ENCODE measurements at places on chromosomes 2 and 18.

DNA sequence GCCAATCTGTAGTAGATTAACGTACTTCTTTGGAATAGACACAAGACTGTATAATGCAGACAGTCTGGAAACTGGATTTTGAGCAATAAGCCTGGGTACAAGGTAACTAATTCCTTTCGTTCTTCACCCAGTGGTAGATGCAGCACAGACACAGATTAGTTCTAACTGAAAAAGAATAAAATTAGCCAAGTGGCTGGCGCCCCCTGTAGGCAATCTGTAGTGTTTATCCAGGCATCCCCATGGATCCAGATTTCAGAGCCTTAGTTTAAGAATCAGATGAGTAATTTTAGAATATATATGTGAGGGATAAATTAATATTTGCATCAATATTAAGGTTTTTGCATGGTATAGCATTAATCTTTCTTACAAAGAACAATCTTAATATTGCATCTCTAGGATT lies 563.9 kb downstream of the DCC start:
- no peak for DNase-seq

DNA sequence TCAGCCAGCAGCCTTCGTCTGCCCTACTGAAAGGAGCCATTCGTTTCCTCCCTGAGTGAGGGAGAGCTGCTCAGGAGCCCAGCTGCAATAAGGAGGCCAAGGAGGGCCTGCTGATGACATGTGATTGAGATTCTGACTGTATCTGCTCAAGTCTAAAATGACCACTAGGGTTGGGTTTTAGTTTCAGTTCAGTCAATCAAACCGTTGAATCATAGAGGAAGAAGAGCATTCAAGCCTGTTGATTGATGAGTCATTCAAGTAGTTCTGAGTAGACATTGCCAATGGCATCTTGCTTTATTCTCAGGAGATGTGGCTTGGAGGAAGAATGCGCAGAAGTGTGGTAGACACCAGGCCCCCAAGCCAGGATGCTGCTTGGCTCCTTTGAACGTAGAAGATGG lies 19.9 kb upstream of the BCL2L11 start:
- DNase-seq = no peak

DNA sequence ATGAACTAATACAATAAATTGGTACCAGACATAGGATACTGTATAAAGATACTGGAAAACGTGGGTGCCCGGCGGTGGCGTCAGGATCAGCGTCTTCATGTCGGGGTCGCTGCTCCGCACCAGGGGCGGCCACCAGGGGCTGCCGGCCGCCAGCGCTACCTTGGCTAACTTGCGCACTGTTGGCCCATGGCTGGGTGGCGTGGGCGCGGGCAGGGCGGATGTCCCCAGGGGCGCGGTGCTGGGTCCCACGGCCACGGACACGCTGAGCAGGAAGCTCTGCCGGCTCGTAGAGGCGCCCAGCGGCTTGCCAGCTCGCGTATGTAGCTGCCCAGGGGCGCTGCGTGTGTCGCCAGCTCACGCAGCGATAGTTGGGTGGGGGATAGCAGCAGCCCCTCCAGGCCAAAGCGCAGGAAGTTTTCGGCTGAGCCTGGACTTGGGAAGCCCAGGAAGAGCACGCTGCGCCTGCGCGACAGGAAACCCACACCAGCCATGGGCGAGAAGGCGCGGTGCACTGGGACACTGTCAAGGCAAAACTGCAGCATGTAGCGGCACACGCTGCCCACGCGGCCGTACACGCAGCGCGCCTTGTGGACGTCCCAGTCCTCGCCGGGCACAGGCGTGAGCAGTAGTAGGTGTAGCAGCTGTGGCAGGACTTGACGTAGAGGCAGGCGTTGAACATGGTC lies 299.9 kb downstream of the CCDC74A start:
- DNase-seq = no peak

DNA sequence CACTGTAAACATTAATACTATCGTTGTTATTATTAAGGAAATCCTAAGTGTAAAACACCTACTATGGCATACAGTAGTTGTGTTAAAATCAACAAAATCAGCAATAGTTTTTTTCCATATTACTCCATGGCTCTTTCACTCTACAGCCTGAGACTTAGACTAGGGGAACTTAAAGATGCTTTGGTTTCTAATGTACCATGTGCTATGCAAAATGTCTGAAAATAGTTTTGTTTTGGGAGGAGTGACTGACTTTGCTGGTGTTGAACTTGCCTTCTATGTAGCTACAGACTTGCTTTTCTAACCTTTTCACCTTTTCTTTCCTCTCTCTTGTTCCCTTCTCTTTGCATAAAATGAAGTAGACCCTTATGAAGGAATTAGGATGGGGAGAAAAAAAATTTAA lies 159.0 kb upstream of the CCDC195 start:
- DNase-seq = no peak

- DNase-seq = no peak
Measured at GRCh38 chr18:68800075-68800474, 2.2 kb downstream of the CCDC102B start.

DNA sequence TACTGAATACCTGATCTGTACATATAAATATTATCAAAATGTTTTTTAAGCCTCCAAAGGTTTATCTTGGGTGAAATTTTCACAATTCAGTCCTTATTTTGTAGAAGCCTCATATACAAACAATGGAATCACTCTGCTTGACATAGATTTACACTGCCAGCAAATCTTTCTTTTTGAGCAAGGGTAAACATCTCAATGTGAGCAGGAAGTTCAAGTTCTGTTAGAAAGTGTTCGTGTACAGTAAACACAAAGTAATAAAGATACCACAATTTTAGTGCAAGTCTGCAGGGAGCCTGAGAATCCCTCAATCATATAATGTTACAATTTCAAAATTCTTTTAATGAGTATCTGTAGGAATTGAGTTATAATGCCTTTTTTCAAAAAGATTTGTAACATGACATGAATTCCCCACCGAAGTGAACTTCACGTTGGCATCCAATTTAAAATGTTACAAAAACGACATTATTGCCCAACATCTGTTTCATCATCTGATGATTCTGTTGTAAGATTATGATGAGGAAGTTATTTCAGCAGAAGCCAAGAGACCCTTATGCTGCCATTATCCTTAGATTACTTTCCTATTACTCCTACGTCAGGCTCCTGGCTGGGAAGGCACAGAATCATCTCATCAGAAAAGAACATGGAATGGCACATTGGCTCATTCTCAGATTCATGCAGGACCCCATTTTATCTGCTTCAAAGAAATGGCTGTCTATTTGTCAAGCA lies 283.9 kb upstream of the ACVR2A start:
- no peak for DNase-seq

DNA sequence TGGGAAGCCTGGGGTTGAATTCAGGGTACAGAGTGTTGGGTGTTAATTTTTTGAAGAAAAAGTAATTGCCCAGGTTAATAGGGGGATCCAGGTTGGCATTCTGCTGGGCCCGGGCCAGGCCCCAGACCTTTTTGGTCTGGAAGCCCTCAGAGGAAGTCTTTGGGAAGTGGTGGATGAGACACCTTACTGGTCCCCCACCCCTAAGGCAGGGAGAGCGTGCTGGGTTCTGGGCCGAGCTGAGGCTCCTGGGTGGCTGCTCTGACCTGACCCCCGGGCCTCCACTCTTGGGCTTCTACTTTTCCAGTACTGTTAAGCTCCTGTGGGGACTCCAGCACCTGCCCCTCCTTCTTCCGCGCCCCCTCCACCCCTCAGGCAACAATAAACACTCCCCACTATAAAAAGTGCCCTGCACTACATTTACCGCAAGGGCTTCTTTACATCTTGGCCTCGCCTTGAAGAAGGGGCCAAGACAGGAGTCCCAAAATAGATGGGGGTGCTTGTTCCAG lies 753 bp upstream of the HOXD3 start:
- DNase-seq = no peak

DNA sequence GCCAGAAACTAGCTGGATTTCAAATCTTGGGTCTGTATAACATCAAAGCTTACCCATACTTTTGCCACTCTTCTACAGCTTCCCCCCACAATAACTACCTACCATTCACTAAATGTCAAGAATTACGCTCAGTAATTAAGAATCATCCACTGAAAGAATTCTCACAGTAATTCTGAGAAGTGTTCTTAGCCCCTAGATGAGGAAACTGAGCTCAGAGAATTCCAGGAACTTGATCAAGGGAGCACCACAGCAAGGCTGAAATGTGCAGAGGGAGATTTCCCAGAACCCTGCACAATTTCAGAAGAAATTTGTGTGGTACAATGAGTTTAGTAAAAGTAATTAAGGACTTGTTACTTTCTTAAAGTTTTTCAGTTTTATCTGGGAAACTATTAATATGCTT lies 194.5 kb upstream of the STK17B start:
- DNase-seq = no peak

DNA sequence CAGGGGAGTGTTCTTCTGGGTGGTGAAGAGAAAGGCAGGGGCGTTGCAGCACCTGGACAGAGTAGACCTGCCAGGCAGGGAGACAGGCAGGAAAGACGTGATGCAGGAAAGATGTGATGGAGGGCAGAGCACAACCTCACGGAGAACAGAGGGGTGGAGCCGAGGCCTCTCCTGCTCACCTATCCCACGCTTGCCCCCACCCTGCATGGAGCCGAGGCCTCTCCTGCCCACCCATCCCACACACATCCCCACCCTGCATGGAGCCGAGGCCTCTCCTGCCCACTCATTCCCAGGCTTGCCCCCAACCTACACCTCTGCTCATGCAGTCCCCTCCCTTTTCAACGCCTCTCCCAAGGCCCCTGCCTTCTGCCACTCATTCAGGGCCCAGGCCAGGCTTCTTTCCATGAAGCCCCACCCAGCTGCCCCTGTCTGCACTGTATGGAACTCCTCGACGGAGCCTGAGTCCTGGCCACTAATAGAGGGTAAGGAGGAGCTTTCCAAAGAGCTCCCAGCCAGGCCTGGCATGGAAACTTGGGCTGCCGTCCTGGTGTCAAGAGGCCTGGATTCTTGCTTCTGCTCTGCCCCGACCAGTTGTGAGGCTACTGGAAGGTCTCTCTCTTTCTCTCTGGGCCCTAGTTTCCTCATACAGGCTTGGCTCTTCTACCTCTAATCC lies 32.0 kb upstream of the LOXHD1 start:
- DNase-seq = no peak

- DNase-seq = no peak
Measured at GRCh38 chr18:65221736-65222135, 529.1 kb upstream of the CDH7 start.

DNA sequence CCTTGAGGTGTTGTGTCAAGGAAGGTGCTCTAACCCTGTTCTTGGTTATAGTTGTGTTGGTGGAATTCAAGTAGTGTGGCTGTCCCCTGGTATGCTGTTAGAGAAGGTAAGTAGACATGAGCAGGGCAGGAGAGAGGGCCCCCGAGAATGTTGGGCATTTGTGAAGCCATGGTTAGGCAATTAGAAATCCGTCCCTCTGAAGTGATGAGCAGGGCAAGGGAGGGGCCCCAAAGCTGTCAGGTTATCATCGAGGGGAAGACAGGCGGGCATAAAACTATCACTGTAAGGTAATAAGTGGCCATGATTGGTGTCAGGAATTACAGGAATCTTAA lies 5.2 kb downstream of the XRCC5 start:
- no peak for DNase-seq

DNA sequence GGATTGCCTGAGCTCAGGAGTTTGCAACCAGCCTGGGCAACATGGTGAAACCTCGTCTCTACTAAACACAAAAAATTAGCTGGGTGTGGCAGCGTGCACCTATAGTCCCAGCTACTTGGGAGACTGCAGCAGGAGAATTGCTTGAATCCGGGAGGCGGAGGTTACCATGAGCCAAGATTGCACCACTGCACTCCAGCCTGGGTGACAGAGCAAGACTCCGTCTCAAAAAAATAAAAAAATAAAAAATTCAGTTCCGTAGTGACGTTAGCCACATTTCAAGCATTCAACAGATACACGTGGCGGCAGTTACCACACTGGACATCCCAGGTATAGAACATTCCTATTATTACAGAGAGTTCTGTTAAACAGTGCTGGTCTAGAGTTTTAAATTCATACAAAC lies 4.5 kb downstream of the KANSL3 start:
- no peak for DNase-seq

DNA sequence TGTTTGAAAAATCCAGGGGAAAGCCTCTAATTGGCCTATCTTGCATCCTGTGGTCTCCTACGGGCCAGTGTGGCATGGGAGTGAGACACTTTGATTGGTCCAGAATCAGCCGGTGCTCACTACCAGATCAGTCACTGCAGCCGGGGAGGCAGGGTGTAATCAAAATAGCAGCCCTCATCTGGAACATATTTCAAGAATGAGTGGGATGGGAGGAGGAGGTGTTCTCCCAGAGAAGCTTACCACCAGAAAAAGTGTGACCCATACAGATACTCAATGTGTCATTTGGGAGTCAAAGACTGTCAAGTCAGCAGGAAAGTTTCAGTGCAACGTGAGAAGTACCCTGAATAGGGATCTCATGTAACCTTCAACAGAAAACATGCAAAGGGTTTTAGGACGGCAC lies 393.9 kb upstream of the SLC14A2 start:
- DNase-seq = no peak

GRCh38 chr2:18896125-18896764 lies 306.9 kb upstream of the NT5C1B start:
- no peak for DNase-seq

DNA sequence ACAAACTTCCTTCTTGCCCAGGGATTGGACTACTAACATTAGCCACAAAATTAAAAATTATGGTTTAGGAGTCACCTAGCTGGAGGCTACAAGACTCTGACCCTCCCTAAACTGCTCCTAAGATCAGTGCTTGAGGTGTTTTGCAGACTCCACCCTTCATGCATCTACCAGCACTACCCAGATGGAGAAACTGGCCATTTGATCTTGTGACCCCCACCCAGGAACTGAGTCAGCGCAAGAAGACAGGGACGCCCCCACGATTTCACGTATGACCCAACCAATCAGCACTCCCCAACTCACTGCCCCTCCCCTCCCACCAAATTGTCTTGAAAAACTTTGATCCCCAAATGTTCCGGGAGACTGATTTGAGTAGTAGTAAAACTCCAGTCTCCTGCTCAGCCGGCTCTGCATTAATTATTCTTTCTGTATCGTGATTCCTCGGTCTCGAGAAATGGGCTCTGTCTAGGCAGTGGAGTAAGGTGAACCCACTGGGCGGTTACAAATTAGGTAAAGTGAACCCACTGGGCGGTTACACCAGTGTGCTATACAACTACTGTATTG lies 40.1 kb upstream of the CCDC88A start:
- no peak for DNase-seq

DNA sequence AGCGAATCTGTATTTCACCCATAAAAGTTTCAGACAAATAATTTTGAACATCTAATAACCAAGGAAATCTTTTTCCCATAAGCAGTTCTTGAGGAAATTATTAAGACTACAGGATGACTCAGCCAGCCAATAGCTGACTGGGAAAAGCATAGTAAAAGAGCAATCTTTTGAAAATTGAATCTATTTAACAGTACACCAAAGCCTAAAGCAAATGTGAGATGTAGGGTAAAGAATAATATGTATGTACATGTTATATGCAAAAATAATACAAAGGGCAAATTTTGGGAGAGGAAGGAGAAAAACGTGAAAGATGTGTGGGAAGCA lies 12.6 kb upstream of the KDSR start:
- DNase-seq = no peak

DNA sequence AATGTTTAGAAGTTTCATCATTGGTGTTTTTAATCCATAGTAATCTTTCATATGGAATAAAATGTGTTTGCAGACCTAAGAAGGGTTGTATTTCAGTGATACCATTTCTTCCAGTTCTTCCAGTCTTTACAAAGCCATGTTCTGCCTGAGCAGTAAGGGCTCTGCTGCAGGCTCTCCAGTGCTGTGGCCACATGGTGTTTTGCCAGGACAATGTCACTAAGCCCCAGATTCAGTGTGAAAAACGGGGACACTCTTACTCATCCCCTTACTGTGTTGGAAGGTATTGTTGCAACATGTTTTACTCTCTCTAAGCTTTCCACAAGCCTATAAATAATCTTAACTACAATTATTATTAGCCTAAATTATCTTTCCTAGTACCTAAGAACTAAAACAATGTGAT lies 481.4 kb upstream of the CDH7 start:
- DNase-seq = no peak
